CD4-positive, alpha-beta T cell treated with Interleukin-1 beta for 1 hour (primary cell): ENCODE measurements at places on chromosomes 11 and 22.

DNA sequence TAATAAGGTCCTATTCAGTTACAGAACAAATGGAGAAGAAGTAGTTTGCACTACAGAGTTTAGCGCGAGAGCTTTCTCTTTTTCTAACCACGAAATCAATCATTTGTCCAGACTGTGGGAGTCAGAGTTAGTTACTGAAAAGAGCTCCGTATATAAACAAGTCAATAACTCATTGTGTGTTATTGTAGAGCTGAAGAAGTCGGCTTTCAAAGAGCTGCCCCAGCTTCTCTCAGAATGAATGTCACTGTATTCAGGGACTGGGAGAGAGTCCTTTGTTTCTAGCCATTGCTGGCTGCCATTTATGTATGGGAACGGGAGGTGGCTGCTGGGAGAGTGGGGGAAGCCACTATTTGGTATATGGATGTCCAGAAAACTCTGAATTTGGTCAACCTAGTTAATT, 227.8 kb downstream of the DCDC1 start:
- no peak for DNase-seq

DNA sequence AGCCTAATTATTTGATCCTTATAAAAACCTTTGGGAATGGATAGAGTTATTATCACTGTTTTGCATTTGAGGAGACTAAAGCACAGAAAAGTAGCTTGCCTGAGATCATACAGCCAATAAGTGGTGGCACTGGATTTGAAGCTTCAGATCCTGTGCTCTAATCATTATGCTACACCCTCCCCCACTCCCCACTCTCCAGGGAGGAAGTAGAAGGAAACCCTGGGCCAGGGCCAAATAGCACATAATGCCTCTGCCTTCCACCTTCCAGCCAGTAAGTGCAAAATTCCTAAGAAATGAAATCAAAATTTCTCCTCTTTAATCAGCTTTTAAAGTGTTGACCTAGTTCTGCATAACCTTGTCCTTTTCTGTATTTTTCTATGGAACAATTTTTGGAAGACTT, 61.6 kb downstream of the SIK2 start:
- DNase-seq, result no peak

GRCh38 chr11:111555255-111555654, 14.7 kb downstream of the LAYN start:
- no peak for DNase-seq

- no peak for DNase-seq
These were observed 443.5 kb downstream of the SOX6 start for GRCh38 chr11:15912825-15913224.

DNA sequence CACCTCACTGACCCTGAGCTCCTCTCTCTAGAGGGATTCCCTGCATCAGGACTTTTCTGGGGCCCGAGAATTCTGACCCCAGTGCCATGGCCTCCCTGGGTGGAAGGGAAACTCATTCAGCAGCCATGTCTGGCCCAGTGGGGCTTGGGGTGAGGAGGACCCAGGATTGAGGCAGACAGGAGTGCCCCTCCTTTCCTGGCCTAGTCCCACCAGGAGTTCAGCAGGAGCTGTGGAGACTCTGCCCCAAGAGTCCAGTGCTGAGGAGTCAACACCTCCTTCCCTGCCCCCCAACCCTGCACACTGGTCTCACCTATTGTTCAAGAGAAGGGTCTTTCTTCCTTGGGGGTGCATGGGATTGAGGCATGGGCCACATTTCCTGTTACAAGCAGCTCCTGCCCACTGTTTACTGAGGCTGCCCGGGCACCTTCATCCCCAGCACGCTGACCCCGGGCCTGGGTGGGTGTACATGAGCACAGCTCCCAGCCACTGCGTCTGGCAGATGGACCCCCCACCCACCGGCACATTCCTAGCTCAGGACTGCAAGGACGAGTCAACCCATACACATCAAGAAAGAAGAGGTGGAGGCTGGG, 33.9 kb downstream of the ALX4 start:
- no peak for DNase-seq

DNA sequence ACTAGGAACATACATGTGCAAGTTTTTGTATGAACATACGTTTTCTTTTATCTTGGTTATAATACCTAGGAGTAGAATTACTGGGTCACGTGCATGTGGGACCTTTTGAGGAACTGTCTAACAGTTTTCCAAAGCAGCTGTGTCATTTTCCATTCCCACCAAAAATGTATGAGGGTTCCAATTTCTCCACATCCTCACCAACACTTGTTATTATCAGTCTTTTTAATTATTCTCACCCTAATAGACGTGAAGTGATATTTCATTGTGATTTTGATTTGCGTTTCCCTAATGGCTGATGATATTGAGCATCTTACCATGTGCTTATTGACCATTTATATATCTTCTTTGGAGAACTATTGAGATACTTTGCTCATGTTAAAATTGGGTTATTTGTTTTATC, 162.1 kb downstream of the CHST1 start:
- no peak for DNase-seq

DNA sequence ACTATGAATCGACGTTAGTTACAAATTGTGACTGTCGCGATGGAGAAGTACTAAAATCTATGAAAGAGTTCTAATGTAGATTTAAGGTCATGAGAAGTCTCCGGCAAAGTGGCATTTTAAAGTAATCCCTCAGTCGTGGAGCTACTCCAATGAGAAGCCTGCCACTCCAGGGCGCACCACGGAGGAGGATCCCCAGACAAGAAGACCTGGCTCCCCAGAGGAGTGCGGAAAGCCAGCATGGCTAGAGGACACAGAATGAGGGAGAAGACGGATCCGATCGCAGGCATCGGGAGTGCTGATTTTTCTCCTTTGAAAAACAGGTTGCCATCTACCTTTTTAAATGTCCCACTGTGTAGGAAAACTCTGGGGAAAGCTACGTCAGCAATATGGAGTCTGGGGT, 141.6 kb upstream of the TEAD1 start:
- DNase-seq, result no peak
